Hematopoietic multipotent progenitor cell treated with erythropoietin and hydrocortisone succinate and interleukin-3 and kit ligand, for 8 days (in vitro differentiated cells): ENCODE measurements at places on chromosomes 3 and 15.

DNA sequence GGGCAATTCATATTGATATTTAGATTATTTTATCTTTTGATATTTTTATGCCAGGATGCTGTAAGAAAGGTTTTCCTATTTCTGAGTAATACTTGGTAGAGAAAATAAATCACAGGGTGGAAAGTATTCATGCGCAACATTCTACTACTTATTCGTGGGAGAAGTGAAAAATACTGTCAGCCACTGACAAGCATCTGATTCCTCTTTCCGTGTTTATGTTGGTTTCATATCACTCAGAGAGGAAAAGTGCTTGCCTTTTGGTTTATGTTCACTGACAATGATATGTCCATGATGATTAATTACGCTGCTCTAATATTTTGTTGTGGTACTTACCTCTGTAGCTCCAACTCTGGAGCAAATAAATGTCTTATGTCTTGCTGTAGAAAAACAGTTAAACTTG lies 429.4 kb downstream of the EDEM1 start:
- no peak for DNase-seq

- no peak for DNase-seq
Measured at GRCh38 chr3:113124256-113124830, 87.0 kb upstream of the BOC start.

DNA sequence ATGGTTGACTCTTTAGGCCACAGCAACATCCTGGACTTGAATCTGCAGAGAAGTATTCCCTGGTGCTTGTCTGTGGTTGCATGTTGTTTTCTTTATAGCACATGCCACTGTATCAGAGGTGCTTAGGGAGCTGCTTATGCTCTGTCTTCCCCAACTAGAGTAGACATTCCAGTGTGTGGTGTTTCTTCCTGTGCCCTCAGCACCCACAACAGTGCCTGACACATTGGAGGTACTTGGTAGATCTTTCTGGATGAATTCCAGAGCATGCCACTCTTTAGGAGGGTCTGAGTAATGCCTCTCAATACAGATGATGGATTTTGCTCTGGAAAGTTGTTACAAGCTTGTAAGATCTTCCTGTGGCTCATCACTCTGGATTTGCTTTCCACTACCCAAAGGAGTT lies 117.6 kb downstream of the CHDH start:
- DNase-seq, result no peak

- DNase-seq, result no peak
Measured at GRCh38 chr3:79516795-79517194, 251.0 kb downstream of the ROBO1 start.

DNA sequence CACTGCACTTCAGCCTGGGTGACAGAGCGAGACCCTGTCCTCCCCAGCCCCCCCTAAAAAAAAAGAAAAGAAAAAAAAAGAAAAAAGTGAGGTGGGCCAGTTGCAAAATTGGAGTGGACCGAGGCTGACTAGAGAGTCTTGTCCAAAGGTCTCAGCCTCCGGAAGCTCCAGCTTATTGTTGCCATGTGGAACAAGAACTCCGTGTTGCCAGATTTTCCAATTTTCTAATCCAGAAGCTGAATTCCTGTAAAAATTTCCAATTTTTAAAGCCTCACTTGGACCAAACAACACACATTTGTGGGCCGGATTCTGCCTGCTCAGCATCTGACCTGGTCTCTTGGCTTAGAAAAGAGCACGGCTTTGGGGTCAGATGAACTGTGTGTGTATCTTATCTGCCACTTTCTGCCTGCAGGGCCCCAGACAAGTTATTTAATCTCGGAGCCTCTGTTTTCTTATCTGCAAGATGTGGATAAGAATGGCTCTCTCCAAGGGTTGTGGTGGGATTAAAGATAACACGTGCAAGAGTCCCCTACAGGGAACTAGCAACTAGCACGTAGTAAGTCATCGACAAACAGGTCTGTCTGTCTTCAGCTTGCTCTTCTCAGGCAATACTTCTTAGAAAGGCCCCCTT lies 73.7 kb upstream of the TLE3 start:
- peak; percentile 61 for DNase-seq
